ENCODE measurements at places on chromosomes 3 and 15.

DNA sequence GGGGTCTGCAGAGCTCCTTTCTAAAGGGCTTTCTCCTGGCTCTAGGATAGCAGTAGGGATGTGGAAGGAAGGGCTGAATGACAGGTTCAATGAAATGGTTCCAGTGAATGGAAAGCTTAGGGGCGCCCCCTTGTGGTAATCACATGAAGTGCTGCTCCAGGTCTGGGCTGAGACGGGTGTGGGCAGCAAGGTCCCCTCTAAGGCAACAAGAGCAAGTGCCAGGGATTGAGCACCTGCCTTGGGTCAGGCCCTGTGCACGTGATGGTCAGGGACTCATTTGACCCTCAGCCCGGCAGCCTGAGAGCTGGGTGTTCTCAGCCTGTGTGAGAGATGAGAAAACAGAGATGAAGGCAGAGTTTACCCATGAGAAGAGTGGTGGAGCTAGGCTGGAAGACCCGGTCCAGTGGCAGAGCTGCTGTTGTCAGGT lies 12.1 kb upstream of the CX3CR1 start:
- DNase-seq = peak; percentile 14

DNA sequence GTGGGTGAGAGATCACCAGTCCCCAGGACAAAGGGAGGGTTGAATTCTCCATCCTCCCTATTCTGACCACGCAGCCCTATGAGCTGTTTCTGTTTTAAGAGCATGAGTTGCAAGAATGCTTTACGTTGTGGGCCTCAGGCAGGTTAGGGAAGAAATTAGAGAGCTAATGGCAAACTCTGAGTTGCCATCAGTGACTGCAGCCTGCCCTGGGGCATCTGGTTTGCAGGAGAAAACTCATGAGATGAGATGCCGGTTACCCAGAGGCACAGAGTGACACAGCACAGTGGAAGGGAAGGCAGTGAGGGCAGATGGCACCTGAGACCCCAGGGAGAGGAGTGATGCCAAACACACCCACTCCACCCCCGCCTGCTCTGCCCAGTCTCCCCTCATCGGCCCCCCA lies 265.3 kb downstream of the CD47 start:
- no peak for DNase-seq

- no peak for DNase-seq
Measured at GRCh38 chr15:22227411-22228100, 147.2 kb downstream of the OR4M2 start.

- no peak for DNase-seq
Measured at GRCh38 chr15:70524470-70524869, 238.9 kb downstream of the UACA start.
